Right forelimb (tissue), 1 donor: ENCODE measurements at places on chromosomes 5 and 9.

DNA sequence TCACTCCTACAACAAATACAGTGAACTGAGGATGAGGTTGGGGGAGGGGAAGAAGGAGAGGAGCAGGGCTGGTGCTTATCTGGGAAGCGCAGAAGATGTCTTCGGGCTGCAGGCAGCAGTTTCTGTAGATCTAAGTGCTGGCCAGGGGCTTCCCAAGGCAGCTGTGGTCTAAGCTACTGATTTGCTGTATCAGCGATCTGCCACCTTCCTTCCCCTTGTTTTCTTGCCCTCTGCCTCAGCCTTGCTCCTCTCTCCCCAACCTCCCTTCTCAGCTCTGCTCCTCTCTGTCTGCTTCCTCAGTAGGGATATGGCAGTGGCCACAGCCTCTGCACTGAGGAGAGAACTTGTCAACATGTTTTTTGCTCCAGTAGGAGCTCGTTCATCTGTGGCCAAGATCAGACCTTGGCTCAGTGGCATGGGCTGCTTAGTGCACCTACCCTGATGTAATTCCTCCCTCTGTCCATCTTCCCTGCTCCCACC, 42.8 kb upstream of the IL6ST start:
- no peak for DNase-seq

GRCh38 chr5:36815871-36816270, 60.7 kb upstream of the NIPBL start:
- no peak for DNase-seq

GRCh38 chr9:33815781-33816180, 1.2 kb upstream of the UBE2R2 start:
- no peak for DNase-seq

- DNase-seq = no peak
These were observed 374.8 kb upstream of the KIF2A start for GRCh38 chr5:61931236-61931635.

- DNase-seq = peak; percentile 10
These were observed 83.7 kb downstream of the GALNT10 start for GRCh38 chr5:154273963-154274827.

GRCh38 chr5:30891660-30892059, 301.8 kb upstream of the CDH6 start:
- no peak for DNase-seq

DNA sequence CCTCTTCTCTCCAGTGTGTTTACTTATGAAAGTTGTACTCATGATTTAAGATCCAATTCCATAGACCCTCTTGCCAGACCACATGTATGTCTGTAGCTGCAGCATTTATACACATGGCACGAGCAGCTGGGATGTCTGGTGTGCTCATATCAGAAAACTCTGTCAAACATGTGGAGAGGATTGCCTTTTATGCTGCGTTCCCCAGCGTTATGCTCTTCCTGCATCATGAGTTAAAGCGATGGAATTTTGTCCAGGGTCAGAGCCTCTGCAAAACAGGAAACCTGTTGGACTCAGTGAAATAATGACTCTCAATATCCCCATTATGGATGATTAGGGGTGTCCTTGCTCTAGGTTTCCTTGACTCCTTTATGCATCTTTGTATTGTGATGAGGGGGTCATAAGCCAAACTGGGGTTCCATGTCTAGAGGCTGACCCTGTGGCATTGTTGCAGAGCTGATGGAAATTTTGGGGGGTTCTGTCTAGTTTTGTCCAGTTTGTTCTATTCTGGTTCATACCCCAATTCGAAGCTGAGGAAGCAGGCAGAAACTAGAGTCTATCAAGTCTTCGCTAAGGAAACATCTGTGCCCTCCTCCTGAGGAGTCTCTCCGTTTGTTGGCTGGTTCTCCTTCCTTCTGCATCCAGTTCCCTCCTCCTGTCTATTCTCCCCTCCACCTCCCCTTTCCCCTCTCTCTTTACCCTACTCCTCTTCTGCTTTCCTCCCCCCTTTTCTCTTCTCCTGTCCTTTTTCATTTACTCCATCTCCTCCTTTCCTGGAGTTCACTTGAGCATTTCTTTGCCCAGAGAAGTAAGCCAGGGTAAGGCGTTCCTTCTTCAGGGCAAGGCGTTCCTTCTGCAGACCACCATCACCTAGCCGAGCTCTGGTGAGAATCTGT, 252.8 kb downstream of the MAST4 start:
- DNase-seq = no peak

- DNase-seq = no peak
These were observed 333.8 kb downstream of the DMRT2 start for GRCh38 chr9:1383899-1384455.

- no peak for DNase-seq
These were observed 238.3 kb upstream of the IRX1 start for GRCh38 chr5:3357291-3357690.

- DNase-seq = no peak
These were observed 30.1 kb downstream of the ZNF462 start for GRCh38 chr9:106893088-106893487.

DNA sequence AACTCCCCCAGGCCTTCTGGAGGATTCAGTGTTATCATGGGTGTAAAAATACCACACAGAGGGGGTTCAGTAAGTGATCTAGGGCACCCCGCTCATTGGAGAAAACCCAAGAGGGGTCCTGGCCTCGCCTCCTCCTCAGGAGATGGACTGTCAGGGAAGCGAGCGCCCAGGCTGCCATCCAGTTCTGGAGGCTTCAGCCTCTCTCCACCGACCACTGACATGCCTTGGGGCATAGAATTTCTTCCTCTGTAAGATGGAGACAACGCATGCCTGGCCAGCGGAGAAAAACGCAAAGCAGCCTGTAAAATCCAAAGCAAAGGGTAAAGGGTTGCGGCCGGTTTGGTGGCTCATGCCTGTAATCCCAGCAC, 165.4 kb downstream of the COL23A1 start:
- DNase-seq = no peak

GRCh38 chr5:87258507-87258906, 9.2 kb upstream of the RASA1 start:
- DNase-seq = no peak

GRCh38 chr9:693201-694091, 148.1 kb upstream of the DMRT1 start:
- DNase-seq = peak; percentile 78

GRCh38 chr9:98924946-98925820, 18.5 kb upstream of the COL15A1 start:
- no peak for DNase-seq

DNA sequence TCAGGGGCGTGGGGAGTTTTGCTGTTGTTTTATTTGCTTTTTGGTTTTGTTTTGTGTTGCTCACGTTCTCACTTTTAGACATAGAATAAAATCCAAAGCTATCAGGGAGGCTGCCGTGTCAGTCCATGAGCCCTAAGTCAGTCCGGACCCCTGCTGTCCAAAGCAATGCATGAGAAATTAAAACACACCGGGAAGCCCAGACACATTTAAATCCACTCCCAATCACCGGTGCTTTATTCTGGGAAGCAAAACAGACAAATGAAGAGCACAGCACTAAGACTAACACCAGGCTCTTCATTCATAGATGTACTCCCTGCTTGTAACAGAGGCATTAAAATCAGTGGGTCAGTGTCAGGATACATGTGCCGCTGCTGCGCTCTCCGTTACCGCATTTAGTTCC, 180.9 kb downstream of the IRX2 start:
- DNase-seq = no peak

DNA sequence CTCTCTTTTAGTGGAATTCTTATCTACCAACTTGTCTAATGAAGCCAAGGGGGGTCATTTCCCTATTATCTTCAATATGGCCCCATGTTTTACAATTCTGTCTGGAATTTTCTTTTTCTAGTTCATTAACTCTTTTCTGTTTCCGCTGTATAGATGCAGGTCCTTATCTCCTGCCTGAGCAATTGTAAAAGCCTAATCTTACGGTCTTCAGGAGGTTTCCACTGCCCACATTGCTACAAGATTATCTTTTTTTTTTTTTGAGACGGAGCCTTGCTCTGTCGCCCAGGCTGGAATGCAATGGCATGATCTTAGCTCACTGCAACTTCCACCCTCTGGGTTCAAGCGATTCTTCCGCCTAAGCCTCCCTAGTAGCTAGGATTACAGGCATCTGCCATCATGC, 132.3 kb downstream of the UNC13B start:
- DNase-seq = no peak

DNA sequence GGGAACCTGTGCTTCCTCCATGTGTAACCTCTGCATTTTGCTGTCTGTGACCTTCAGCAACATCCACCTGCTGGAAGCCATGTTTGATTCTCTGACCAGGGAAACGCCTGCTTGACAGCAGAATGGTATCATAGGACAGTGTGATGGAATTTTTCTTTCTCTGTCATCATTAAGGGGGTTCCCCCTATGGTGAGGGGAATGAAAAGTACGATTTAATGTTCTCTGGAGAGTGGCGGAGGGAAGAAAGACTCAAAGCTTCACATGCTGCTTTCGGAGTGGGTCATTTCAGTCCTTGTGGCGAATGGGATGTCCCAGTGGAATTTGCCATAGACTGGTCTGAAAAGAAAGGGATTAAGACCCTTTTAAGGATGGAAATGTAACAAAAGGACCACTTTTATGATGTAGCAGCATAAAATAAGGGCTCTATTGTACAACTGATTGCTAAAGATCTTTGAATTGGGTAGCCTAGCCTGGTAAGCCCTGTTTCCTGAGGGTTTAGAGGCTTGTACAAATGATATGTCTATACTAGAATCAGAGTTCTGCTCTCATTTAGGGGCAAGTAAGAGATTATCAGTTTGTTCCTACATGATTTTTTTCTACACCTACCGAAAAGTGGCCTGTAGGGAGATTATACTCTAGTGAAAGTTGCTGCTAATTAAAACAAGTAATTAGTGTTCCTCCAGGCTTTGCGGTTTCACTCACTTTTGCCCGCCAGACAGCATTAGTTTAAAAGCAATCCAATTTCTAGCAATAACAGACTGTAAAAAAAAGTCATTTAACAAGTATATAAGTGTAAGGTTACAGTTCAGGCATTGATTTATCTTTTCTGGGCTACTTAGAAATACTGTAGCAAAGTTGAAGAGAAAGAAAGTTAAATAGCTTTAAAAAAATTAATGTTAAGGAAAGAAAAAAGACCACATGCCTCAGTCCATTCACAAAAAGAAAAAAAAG, 904.5 kb downstream of the NR2F1-AS1 start:
- DNase-seq = no peak

DNA sequence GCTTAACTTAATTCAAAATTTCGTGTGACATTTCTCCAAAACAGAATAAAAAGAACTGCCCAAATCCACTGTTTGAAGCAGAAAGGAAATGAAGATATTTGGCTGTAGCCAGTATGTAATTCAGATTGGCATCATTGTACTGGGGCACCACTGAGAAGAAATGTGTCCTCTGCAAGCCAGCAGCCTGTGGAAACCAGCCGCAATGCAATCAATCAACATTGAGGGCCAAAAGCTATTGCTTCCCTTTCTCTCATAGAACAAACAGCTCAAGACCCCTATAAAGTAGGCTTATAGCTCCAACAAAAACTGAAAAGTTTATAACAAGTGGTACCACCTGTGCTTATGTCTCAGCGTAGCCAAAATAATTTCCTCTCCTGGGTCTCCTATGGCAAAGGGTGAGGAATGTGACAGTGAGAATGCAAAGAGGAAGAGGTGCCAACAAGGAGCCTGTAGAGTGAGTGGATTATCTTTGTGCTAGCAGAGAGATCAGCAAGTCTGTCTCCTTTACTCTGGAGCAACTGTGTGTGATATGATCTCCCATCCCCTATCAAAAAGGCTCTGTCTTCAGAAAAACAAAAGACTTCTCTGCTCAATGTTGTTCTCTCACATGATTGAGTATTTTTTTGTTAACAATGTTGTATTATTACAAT, 1072.3 kb upstream of the DMAC1 start:
- no peak for DNase-seq

DNA sequence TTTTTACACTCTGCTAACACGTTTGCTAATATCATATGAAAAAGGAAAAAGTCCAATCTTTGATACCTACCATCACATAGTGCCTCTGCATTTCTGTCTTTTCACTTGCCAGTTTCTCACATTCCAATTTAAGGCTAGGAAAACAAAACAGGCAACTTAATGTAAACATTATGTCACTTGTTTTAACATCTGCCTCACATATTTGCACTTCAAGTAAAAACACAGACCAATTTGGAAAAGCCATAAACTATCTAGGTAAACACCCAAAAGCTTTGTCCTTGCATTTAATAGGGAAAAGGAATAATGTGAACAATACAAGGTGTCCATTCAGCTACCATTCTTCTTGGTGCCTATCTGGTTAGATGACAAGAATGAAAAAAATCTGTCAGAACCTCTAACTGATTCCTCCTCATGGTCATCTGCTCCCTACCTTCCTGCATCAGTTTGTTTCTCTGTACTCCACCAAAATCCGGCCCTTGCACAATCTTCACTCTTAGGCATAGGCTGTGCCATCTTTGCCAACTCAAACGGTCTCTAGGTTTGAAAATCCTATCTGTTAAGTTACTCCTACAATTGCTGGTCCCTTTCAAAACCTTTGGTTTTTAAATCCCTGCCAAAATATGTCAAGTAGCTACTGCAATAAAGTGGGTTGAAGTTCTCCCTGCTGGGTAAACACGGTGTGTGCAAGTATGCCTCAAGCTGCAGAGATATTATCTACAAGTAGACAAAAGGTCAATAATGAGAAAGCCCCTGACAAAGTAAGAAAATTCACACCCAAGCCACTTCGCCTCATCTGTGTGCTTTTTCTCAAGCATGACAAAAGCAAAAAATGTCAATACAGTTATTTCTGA, 3.4 kb downstream of the TLE1 start:
- no peak for DNase-seq

DNA sequence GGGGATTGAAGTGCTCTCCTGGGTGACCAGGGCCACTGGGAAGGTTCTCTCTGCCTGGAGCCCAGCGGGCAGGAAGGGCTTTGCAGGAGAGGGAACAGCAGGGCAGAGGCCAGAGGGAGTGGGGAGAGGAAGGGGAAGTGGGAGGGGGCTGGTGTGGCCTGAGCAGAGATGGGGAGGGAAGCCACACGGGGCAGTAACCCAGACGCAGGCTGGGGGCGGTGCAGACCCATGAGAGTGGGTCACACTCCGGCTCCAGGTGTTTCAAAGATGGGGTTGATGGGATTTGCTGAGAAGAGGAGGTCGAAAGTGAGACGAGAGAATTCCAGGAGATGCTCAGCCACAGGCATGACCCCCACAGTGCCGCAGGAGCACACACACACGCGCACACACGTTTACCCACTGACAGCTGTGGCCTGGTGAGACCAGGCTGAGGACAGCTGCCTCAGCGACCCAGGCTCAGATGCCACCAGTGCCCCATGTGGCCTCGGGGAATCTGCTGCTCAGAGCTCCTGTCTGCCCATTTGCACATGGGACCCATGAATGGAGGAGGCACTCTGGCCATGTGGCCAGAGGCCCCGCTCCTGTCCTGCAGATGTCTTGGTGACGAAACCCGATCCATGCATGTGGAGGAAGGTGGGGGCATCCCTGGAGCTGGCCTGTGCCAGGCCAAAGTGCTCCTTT, 32.7 kb upstream of the FCN2 start:
- DNase-seq = no peak

DNA sequence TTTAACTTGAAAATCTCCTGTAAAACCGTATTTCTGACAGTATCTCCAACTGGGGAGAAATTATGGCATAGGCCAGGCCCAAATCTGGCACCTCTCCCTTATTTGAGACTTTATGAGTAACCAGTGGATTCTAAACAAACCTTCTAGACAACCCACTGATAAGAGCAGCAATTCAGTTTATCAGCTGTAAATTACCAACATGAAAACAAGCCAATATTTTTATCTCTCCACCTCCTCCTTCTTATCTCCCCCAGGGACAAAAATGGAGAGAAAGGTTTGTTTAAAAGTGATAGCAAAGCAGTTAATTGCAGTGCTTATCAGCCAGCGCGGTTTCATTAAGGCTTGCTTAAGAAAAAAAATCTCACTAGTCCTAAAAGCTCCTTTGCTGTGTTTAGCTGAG, 53.8 kb downstream of the KCNV2 start:
- no peak for DNase-seq

GRCh38 chr9:20227166-20227874, 395.0 kb downstream of the MLLT3 start:
- DNase-seq = no peak

- no peak for DNase-seq
These were observed 142.6 kb downstream of the FAM114A2 start for GRCh38 chr5:153896117-153896516.
